ENCODE measurements at places on chromosomes 5 and 9. TPM values are rescaled to one million over a fixed set of nuclear protein-coding genes. Genes with fewer than 3 reads are reported as not detected.
A peak's percentile ranks its signal among the peaks of the same experiment; 100 is the strongest.

- no peak for DNase-seq
These were observed 72.6 kb downstream of the ZNF354C start for GRCh38 chr5:179132586-179133355.

DNA sequence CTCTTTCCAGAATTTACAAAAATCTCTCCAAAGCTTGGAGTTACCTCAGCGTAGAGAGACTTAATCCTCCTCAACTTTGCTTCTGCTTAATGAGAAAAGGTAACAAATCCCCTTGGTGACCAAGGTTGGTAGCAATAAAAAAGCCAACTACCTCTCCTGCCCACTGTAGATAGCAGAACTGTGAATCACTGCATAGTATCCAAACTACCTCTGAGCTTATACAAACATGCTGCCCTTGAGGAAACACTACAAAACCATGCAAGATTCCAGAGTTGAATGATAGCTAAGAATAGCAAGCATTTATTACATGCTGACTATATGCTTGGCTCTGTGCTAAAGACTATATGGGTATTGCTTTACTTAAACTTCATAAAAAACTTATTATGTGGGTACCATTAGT is 2.8 kb upstream of the ADAMTS12 start:
- DNase-seq: no peak

DNA sequence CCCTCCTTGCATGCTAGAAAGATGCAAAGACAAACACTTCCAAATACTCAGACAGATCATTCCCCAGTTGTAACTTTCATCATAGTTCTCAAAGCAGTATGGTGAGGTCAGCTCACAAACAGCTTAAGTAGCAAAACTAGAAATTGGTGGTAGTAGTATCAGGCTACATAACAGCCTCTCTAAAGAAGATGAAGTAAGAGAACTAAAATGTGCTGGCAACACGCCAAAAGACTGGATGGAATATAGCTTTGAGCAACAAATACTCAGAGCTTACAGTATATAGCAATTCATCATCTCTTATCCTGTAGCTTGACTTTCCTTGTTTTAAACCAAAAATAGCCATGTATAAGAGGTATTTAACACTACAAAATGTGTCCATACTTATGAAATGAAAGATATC is 7.5 kb downstream of the PFDN1 start:
- peak; percentile 55 for DNase-seq

- no peak for DNase-seq
These were observed 232.8 kb downstream of the ENC1 start for GRCh38 chr5:74407701-74408100.

- no peak for DNase-seq
These were observed 2.3 kb downstream of the ADRB2 start for GRCh38 chr5:148828511-148829247.

DNA sequence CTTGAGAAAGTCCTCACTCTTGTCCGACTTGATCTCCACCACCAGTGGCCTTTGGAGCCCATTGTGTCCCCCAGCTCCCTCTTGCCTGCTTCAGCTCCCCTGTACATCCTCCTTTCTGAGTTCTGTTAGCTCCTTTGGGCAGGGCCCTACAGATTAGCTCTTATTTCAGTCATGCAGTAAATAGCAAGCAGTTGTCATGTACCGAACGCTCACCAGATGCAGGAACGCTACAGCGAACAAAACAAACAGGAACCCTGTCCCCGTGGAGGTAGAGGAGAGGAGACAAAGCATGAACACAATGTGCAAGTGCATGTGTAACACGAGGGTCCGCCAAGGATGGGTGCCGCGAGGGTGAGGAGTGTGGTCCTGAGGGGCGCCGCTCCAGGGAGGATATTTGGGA is 111.3 kb downstream of the PDZD2 start:
- no peak for DNase-seq

- DNase-seq: no peak
These were observed 9.3 kb downstream of the PHF2 start for GRCh38 chr9:93585695-93586094.

The TMC1 gene
- not detected for total RNA-seq

The PCDHB6 gene
- 0.71 TPM for total RNA-seq

The PCDHA9 gene
- total RNA-seq: 0.05 TPM

- no peak for DNase-seq
These were observed 51.4 kb downstream of the EXD3 start for GRCh38 chr9:137371521-137371941.

The ACSL6 gene
- 1.6 TPM for total RNA-seq

DNA sequence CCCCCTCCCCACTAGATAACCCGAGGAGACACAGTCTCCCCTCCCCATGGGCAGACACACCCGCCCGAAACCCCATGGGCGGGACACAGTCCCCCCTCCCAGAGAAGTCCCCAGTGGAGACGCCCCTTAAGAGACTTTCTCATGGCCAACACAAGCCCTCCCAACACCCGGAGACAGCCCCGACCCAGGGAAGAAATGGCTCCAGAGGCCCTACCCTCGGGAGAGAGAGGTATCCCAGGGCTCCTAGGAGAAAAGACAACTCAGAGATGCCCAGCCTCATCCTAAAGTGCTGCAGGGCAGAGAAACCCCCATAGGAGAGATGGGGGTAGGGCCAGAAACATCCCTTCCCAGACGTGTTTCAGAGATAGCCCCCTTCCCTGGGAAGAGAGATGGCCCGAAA is 27.4 kb downstream of the PCDH1 start:
- DNase-seq: no peak

The PDE8B gene
- total RNA-seq: 20.8 TPM

- DNase-seq: no peak
These were observed 26.9 kb upstream of the BARHL1 start for GRCh38 chr9:132555528-132555927.

DNA sequence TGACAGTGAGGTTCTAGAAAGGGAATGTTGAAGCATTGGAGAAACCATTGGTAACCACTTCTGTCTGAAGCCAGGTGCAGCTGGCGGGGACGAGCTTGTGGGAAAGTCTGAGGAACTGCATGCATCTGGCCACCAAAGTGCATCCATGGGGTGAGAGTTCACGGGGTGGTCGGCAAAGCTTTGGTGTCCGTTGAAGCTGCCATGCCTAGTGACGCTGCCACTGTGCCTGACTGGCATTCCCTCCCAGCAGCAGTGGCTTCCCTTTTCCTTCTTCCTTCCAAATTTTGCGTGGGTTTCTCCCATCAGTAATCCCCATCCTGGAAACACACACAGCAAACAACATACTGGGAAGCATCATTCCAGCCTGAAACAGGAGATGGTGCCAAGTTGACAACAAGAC is 145.7 kb upstream of the ALDH1B1 start:
- no peak for DNase-seq

The PPP3R2 gene
- not detected for total RNA-seq

GRCh38 chr5:59371525-59372127 is 521.9 kb downstream of the PDE4D start:
- DNase-seq: no peak

GRCh38 chr5:163408311-163408923 is 29.0 kb upstream of the CCNG1 start:
- peak; percentile 52 for DNase-seq

- no peak for DNase-seq
These were observed 9.7 kb upstream of the UBAP1 start for GRCh38 chr9:34169125-34169524.

DNA sequence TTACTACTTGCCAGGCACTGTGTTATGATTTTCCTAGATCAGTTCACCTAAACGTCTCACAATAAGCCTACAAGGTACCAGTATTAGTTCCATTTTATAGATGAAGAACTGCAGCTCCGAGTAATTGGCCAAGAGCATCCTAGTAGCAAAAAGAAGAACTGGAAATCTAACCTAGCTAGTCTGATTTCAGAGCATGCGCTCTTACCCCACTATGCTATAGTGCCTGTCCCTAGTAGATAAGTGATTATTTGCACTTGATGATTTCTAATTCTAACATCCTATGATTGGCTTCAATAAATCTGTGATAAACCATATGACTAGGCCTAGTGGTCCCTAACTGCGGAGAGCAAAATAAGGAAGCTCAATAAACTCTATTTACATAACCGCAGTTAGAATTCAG is 7.1 kb upstream of the PLAC8L1 start:
- DNase-seq: no peak

DNA sequence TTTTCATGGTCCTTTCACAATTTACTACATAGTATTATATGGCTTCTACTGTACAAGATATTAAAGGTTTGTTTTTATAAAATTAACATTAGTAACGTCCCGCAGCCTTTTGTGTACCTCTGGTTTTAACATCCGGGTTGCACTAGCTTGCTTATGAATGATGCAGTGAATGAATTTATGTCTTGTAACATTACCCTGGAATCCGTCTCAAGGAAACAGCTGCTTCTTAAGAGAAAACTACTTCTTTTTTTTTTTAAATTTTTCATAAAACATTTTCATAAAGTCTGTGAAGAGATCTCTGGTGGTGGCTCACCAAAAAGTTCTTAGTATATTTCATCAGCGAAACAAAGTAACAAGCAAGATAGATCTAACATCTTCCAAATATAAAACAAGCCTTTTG is 23.6 kb downstream of the MARCHF3 start:
- DNase-seq: no peak

The IQGAP2 gene
- total RNA-seq: 11.6 TPM

DNA sequence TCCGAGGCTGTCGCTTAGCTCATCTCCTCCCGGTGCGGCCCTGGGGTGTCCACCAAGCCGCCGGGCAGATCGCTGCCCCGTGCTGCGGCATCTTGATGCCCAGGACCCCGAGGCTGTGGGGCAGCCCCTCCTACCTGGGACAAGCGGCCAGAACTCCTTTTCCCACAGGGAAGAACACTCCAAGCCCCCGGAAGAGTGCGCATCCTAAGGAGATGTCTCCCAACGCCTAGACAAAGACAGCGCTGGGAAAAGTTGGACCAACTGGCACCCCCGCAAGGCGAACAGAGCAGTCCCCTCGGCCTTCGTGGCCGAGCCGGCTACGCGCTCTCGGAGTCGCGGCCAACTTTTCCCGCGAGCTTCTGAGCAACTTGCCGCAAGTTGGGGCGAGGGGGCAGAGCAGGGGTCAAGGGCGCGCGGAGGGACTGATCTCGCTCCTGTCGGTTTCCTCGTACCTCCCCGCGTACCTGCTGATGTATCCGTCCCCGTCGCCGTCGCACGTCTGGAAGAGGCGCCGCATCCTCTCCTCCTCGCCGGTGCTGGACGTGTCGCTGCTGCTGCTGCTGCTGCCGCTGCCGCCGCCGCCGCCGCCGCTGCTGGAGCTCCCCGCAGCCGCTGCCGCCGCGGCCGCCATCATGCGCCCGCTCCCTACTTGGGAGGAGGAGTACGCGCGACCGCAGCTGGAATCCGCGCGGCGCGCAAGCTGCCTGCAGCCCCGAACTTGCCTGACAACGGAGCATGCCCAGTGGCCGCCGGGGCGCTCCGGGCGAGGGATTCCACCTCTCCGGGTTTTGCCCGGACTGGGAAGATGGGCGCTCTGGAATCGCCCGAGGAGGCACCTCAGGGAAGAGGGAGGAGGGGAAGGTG is at the start of gene MCC:
MCC (minus strand) TSS at position 673 of the 864 bp plus-strand sequence.
- peak; percentile 88 for DNase-seq

- no peak for DNase-seq
These were observed 38.9 kb upstream of the N4BP3 start for GRCh38 chr5:178074266-178074952.

The WDR38 gene
- total RNA-seq: not detected

DNA sequence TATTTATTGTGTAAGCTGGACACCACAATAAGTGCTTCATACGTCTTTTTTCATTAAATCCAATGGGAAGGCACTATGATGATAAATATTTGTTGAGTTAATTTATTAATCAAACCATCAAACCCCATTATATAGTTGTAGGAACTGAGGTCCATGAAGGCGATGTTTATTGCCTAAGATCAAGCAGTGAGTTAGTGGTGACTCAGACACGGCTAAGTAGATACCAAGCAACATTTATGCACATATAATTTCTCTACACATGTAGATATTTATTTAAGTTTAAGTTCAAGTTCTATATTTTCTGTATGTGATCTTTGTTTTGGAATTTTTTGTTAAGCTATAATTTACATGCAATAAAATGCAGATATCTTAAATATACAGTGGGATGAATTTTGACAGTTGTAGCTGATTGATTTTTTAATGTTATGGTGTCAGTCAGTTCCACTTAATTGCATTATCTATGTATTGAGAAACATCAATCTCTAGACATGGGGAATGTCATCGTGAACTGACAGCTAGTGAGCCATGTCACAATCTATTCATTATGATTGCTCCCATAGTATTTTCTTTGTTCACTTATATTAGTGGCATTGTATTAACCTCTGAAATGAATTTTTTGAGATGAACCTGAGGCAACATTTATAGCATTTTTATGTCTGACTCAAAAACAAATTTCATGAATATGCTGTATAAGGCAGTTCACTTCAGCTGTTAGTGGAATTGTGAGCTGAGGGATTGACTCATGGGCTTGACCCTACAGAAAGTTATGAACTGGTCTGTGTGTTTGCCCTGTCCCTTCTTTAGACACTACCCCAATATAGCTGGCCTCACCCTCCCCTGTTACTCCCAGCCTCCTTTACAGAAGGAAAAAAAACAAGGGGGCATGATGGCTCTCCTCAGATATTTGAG is 11.9 kb upstream of the GARNL3 start:
- no peak for DNase-seq

DNA sequence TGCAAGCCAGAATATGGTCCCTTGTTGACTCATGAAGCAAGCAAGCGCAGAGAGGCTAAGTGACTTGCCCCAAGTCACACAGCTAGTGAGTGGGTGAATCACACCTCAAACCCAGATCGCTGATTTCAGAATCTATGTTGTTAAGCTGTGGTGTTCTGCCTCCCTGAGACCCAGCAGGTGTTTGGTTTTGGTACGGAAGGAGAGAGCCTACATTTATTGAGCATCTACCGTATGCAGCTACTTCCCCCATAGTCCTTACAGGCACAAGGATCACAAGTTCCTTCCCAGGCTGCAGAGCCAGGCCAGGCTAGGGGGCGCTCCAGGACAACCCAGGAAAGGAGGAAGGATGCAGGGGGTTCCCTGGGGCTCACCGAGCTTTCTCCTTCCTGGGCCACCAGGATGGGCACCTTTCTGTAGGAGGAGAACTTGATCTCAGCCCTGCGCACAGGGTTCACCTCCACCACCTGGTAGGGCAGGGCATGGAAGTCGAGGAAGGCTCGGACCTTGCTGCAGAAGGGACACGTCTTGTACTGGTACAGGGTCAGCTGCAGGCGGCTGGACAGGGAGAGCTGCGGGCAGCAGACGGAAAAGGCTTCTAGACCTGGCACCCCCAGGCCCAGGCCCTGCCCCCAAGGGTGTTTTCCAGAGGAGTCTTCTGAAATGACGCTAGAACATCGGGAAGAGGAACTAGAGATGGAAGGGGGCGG is 2.5 kb downstream of the PTGES2 start:
- DNase-seq: peak; percentile 60

The GNG10 gene
- 29.8 TPM for total RNA-seq

The FOXD4L6 gene
- total RNA-seq: not detected
